ENCODE measurements at places on chromosomes 16 and 17. TPM values are rescaled to one million over a fixed set of nuclear protein-coding genes. Genes with fewer than 3 reads are reported as not detected.
A peak's percentile ranks its signal among the peaks of the same experiment; 100 is the strongest.

ZNF624 gene
- 0.27 TPM for polyA plus RNA-seq

CORO1A gene
- polyA plus RNA-seq = 12.2 TPM

GP2 gene
- 10,292 TPM for polyA plus RNA-seq

TMC7 gene
- 0.42 TPM for polyA plus RNA-seq

XYLT1 gene
- 1.8 TPM for polyA plus RNA-seq

DNA sequence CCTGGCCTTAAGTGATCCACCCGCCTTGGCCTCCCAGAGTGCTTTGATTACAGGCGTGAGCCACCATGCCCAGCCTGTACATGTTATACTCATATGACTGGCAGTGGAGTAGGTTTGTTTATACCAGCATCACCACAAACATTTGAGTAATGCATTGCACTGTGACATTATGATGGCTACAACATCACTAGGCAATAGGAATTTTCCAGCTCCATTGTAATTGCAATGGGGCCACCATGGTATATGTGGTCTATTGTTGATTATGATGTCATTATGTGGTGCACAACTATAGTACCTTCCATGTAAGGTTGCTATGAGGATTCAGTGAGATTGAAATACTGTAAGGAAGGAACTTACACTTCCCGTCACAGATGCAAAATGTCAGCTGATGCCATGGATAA is 168.9 kb downstream of the COPRS start:
- H3K36me3 ChIP-seq = no peaks in the 10 kb centered on the region
- no peak overlapping the region for H3K27ac ChIP-seq

GRCh38 chr17:10177131-10177912 is 21.1 kb downstream of the GAS7 start:
- no peak overlapping the region for H3K27ac ChIP-seq
- H3K27me3 ChIP-seq = no peaks in the 10 kb centered on the region
- no peaks in the 10 kb centered on the region for H3K4me1 ChIP-seq
- DNase-seq = no peak
- no peaks in the 10 kb centered on the region for H3K36me3 ChIP-seq
- no peak overlapping the region for H3K4me3 ChIP-seq

- H3K4me1 ChIP-seq = peaks cover 6% of the 10 kb centered on the region
- no peaks in the 10 kb centered on the region for H3K36me3 ChIP-seq
- H3K27me3 ChIP-seq = no peaks in the 10 kb centered on the region
- no peak for DNase-seq
- H3K27ac ChIP-seq = no peak overlapping the region
- H3K4me3 ChIP-seq = peak overlapping the region; percentile 90
These were observed 921 bp upstream of the CDR2 start for GRCh38 chr16:22375117-22375962.

DNA sequence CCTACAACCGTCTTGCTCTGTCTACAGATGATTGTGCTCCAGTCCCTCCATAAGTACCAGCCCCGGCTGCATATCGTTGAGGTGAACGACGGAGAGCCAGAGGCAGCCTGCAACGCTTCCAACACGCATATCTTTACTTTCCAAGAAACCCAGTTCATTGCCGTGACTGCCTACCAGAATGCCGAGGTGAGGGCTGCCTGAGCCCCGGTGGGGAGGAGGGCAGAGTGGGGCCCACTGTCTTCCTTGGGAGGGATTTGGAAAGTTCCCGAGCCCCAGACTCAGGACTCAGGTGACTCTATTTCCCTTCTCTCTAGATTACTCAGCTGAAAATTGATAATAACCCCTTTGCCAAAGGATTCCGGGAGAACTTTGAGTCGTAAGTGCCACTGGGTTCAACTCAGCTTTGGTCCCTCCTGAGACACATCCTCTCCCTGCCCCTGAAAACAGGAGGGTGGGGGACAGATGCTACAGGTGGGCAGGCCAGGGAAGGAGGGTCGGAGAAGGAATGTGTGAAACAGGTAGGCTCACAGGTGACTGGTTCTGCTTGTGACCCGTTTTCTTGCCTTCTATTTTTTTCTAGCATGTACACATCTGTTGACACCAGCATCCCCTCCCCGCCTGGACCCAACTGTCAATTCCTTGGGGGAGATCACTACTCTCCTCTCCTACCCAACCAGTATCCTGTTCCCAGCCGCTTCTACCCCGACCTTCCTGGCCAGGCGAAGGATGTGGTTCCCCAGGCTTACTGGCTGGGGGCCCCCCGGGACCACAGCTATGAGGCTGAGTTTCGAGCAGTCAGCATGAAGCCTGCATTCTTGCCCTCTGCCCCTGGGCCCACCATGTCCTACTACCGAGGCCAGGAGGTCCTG is 11.4 kb downstream of the TBX21 start:
- H3K4me3 ChIP-seq = no peak overlapping the region
- no peaks in the 10 kb centered on the region for H3K36me3 ChIP-seq
- H3K4me1 ChIP-seq = no peaks in the 10 kb centered on the region

GRCh38 chr17:74392848-74393247 is 25.5 kb downstream of the GPR142 start:
- peaks cover 4% of the 10 kb centered on the region for H3K4me1 ChIP-seq
- no peak overlapping the region for H3K4me3 ChIP-seq
- no peaks in the 10 kb centered on the region for H3K36me3 ChIP-seq
- DNase-seq = no peak
- H3K27me3 ChIP-seq = no peaks in the 10 kb centered on the region
- no peak overlapping the region for H3K27ac ChIP-seq

DNA sequence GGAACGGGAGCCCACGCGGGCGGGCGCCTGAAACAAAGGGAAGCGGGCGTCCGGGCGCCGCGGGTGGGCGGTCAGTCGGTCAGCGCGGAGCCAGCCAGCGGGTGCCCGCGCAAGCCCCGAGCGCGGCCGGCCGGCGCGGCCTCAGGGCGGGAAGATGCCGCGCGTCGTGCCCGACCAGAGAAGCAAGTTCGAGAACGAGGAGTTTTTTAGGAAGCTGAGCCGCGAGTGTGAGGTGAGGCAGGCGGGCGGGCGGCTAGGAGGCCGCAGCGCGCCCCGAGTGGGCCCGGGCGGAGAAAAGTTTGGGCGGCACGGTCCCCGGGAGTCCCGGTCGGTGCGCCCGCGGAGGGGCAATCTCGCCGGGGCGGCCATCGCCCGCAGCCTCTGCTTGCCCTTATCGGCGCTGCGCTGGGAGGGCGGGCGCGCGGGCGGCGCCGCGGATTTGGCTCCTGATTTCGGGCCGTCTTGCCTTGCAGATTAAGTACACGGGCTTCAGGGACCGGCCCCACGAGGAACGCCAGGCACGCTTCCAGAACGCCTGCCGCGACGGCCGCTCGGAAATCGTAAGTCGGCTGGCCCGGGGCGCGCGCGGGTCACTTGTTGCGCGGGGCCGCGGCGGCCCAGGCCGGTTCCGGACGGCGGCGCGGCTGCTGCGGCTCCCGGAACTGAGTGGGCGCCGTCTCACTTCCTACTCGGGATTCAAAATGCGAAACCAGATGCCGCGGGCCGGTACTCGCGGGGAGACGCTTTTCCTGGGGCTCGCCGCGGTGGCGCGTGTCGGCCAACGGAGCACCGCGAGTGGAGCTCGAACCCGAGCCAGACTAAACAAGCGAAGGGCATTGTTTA is 526 bp downstream of the CBFB start:
- H3K27ac ChIP-seq = peak overlapping the region; percentile 91
- peak overlapping the region; percentile 78 for H3K4me3 ChIP-seq
- no peaks in the 10 kb centered on the region for H3K27me3 ChIP-seq
- H3K36me3 ChIP-seq = no peaks in the 10 kb centered on the region
- DNase-seq = peak; percentile 53

DNA sequence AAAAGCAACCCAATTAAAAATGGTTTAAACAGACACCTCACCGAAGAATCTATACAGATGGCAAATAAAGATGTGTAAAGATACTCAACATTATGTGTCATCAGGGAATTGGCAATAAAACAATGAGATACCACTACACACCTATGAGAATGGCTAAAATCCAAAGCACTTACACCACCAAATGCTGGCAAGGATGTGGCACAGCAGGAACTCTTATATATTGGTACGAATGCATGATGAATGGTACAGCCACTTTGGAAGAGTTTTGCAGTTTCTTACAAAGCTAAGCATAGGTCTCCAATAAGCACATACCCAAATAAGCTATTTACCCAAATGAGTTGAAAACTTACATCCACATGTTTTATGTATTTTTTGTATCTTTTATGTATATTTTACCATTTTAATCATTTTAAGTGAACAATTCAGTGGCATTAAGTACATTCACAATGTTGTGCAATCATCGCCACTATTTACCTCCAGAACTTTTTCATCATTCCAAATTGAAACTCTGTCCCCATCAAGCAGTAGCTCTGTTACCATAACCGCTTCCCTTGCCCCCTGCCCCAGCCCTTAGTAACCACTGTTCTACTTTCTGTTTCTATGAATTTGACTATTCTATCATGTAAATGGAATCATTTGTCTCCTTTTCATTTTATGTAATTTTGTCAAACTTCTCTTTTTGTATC is 6.7 kb upstream of the ALDH3A2 start:
- H3K36me3 ChIP-seq = no peaks in the 10 kb centered on the region
- H3K4me1 ChIP-seq = peaks cover 7% of the 10 kb centered on the region
- H3K4me3 ChIP-seq = no peak overlapping the region
- no peak for DNase-seq

GRCh38 chr16:87392821-87393679 is 914 bp downstream of the MAP1LC3B start:
- no peaks in the 10 kb centered on the region for H3K36me3 ChIP-seq
- peak; percentile 66 for DNase-seq
- peak overlapping the region; percentile 53 for H3K4me3 ChIP-seq
- H3K27ac ChIP-seq = peak overlapping the region; percentile 96
- H3K27me3 ChIP-seq = no peaks in the 10 kb centered on the region

GRCh38 chr17:82553210-82553930 is 33.8 kb downstream of the FOXK2 start:
- H3K27ac ChIP-seq = no peak overlapping the region
- H3K4me3 ChIP-seq = no peak overlapping the region
- DNase-seq = peak; percentile 28
- no peaks in the 10 kb centered on the region for H3K27me3 ChIP-seq
- H3K36me3 ChIP-seq = no peaks in the 10 kb centered on the region

DNA sequence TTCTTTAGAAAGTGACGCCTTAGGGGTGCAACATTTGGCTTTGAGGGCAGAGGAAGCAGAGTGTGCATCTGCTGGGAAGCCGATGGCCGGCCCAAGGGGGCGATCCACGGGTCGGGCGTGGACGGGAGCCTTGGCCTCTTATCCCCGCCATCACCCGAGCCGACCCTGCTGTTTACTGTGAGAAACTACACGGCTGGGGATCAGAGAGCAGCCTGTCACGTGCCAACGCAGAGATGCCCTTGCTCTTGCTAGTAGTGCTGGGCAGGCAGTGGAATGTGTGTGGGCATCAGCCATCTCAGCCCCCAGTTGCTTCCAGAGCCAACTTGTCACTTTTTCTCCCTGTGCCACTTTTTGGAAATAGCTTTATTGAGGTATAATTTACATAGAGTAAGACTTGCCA is 26.7 kb upstream of the ITGB4 start:
- peaks cover 11% of the 10 kb centered on the region for H3K36me3 ChIP-seq
- H3K4me1 ChIP-seq = peaks cover 37% of the 10 kb centered on the region
- no peak for DNase-seq
- H3K4me3 ChIP-seq = no peak overlapping the region
- H3K27me3 ChIP-seq = no peaks in the 10 kb centered on the region
- H3K27ac ChIP-seq = peak overlapping the region; percentile 58

GRCh38 chr17:55067697-55068439 is 99.3 kb downstream of the STXBP4 start:
- H3K4me1 ChIP-seq = no peaks in the 10 kb centered on the region
- no peak overlapping the region for H3K4me3 ChIP-seq
- H3K27ac ChIP-seq = no peak overlapping the region
- no peaks in the 10 kb centered on the region for H3K27me3 ChIP-seq
- DNase-seq = no peak

- no peaks in the 10 kb centered on the region for H3K36me3 ChIP-seq
- no peaks in the 10 kb centered on the region for H3K27me3 ChIP-seq
- DNase-seq = no peak
These were observed 9.5 kb downstream of the HOXB4 start for GRCh38 chr17:48568499-48569239.

- H3K4me1 ChIP-seq = no peaks in the 10 kb centered on the region
- no peak for DNase-seq
- H3K27me3 ChIP-seq = no peaks in the 10 kb centered on the region
These were observed 887.3 kb downstream of the CDH8 start for GRCh38 chr16:61148930-61149329.

DNA sequence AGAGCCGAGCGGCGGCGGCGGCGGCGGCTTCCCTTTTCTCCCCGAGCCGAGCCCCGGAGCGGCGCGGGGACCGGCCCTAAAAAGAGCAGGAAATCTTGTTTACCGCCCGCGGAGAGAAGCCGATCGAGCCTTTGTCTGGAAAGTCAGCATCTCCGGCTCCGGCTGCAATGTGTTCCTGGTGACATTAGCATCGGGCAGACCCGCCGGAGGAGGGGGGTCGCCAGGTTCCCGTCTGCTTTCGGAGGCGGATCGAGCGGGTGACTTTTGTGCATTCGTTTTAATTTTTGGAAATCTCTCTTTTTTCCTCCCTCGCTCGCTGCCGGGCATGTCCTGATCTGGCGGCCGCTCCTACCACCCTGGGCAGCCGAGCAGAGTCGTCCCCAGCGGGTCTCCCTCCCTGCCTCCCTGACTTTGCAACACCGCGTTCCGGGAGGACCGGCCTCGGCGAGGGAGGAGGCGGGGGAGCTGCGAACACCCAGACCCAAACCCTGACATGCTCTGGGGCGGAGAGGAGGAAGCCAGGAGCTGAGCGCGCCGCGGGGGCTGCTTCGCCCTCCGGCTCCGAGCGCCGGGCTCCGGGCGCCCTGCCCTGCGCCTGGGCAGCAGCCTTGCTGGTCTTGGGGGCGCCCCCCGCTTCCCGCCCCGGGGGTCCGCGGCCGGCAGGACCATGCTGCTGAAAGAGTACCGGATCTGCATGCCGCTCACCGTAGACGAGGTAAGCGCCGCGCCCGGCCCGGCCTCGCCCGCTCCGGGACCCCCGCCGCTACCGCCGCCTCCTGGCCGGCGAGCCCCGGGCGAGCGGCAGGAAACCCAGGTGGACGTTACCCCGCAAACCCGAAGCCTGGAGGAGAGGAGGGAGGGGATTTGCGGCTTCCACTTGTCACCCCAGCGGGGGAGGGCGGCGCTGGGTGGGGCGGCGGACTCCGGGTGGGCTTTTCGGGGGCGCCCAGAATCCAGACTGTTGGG is 690 bp downstream of the PITPNC1 start:
- H3K27ac ChIP-seq = peak overlapping the region; percentile 87
- no peaks in the 10 kb centered on the region for H3K36me3 ChIP-seq
- DNase-seq = peak; percentile 87
- peaks cover 8% of the 10 kb centered on the region for H3K4me1 ChIP-seq
- no peaks in the 10 kb centered on the region for H3K27me3 ChIP-seq

GRCh38 chr17:48646183-48647102 is 20.3 kb upstream of the HOXB9 start:
- no peaks in the 10 kb centered on the region for H3K4me1 ChIP-seq
- peaks cover 8% of the 10 kb centered on the region for H3K27me3 ChIP-seq
- no peak overlapping the region for H3K27ac ChIP-seq
- H3K36me3 ChIP-seq = no peaks in the 10 kb centered on the region

GRCh38 chr17:48546924-48547807 is 2.3 kb upstream of the HOXB2 start:
- no peak overlapping the region for H3K27ac ChIP-seq
- H3K4me3 ChIP-seq = no peak overlapping the region
- no peaks in the 10 kb centered on the region for H3K27me3 ChIP-seq
- H3K36me3 ChIP-seq = no peaks in the 10 kb centered on the region
- DNase-seq = no peak

- DNase-seq = no peak
- no peaks in the 10 kb centered on the region for H3K27me3 ChIP-seq
These were observed 8.4 kb upstream of the ARHGAP17 start for GRCh38 chr16:25023556-25023955.

Measured in pancreas (tissue), 10 donors.